ENCODE measurements at places on chromosomes 6 and 20. TPM values are rescaled to one million over a fixed set of nuclear protein-coding genes. Genes with fewer than 3 reads are reported as not detected.

DNA sequence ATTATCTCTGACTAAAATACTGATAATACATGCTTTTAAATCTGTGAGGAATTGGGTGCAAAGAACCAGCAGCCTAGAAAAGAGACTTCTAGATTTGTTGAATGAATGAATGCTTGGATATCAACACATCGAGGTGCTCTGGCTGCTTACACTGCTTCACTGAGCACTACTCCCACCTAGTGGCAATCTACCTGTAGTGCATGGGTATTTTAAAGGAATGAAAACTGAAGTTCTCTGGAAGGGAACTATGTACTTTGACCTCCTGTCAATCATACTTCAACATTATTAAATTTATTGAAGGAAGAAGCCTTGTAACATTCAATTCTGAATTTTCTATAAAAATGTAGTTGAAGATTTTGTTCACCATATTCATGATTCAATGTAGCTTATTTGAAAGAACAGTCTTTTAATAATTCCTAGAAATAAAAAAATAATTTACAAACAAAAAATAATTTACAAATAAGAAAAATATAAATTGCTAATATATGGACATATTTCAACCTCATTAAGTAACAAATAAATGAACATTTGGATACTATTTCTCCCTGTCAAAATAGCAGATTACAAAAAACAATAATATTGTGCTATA is 111.2 kb upstream of the MMS22L start:
- DNase-seq = peak; percentile 35

GRCh38 chr20:25848222-25848621 is 151.6 kb upstream of the ZNF337 start:
- DNase-seq = no peak

- no peak for DNase-seq
Measured at GRCh38 chr20:57434390-57434700, 43.1 kb downstream of the RBM38 start.

DNA sequence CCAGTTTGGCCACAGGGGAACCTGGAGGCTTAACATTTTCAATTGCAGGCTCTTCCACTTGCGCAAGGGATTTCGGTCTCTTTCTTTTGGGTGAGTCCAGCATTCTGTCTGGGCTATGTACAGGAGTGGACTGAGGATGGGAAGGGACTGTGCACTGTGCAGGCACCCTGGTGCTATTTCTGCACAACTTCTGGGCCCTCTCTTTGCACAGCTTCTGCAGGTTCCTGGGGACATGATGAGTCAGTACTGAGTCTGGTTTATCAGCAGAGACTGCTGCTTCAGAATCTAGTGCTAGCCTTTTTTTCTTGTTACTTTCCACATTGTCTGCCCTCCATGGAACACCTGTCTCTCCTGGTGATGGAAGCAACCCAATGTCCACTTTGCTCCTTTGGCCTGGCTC is 78.5 kb upstream of the ASF1A start:
- no peak for DNase-seq

DNA sequence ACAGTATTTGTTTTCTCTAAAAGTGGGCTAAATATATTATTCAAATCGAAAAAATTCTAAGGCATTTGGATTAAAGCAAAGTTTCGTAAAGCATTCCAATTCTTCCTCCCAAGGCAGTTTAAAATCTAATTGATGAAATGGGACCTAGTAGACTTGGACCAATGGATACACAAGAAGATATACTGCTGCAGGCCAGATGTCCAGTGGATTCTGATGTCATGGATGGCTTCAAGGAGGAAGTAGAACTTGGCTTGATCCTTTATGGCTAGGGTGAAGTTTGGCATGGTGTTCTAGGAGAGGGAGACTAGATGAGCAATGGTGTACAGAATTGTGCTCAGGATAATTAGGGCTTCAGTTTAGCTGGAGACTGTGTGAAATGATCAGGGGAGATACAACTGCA is 559.5 kb upstream of the MMS22L start:
- no peak for DNase-seq

- DNase-seq = no peak
Measured at GRCh38 chr6:137704802-137705159, 162.3 kb upstream of the TNFAIP3 start.

GRCh38 chr20:41318271-41318649 is 729 bp upstream of the ZHX3 start:
- DNase-seq = peak; percentile 56

- DNase-seq = no peak
Measured at GRCh38 chr6:142728910-142729481, 216.0 kb downstream of the HIVEP2 start.

DNA sequence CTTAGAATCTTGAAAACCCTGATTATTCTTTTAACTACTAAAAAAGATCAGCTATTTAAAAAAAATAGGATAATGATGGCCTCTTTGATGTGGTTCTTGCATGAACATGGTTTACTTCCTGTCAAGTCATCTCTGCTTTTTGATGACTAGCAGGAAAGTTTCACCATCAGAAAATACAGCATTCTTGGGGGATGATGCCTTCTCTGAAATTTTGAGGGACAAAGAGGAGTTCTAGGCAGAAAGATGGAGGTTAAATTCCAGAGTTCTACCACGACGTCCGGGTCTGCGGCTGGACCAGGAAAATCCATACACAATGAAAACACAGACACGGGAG is 130.4 kb downstream of the OLIG3 start:
- no peak for DNase-seq

- no peak for DNase-seq
Measured at GRCh38 chr6:73657201-73657600, 3.4 kb upstream of the SLC17A5 start.

DNA sequence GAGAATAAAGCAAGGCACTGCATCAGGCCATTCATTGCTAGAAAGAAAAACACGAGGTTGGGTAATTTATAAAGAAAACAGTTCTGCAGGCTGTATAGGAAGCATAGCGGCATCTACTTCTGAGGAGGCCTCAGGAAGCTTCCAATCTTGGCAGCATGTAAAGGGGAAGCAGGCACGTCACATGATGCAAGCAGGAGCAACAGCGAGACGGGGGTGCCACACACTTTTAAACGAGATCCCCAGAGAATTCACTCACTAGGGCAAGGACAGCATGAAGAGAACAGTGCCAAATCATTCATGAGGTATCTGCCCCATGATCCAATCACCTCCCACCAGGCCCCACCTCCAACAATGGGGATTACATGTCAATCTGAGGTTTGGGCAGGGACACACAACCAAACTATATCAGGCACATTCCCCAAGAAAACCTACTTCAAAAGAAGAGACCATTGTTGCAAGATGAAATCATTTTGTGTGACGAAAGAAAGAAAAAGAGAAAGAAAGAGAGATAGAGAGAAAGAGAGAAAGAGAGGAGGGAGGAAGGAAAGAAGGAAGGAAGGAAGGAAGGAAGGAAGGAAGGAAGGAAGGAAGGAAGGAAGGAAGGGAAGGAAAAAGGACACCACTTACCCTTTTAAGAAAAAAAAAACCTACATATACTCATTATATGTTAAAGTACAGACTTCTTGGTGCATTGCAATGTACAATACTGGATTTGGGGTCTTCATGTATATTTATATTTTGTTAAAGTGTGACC is 95.9 kb upstream of the PLEKHG1 start:
- DNase-seq = no peak

DNA sequence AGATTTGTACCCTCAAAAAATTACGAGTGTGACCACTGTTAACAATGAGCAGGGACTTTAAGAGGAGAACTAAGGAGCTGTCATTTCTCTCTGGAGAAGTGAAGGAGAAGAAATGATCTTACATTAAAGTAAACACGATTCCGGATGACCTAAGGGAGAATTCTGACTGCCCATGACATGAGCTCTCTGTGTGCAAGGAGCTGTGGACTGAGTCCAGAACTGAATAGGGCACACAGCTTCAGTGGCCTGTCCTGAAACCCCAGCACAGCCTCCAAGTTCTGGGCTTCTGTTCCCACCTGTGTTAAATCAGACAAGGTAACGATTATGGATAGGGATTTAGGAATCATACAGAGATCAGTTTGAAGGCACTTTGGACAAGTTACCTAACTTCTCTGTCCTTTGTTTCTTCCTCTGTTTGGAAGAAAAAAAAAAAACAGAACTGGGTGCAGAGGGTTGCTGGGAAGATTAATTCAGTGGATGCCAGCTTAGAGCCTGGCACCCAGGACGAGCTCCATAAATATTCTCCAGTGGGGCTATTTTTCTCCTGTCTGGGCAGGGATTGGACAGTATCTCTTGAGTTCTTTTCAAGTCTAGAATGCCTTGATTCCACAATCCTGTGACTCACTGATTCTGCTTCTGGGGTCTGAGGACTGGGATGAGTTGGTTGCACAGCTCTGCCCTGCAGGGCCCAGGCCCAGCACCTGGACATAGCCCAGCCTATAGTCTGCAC is 65.7 kb downstream of the MRPL14 start:
- DNase-seq = no peak

DNA sequence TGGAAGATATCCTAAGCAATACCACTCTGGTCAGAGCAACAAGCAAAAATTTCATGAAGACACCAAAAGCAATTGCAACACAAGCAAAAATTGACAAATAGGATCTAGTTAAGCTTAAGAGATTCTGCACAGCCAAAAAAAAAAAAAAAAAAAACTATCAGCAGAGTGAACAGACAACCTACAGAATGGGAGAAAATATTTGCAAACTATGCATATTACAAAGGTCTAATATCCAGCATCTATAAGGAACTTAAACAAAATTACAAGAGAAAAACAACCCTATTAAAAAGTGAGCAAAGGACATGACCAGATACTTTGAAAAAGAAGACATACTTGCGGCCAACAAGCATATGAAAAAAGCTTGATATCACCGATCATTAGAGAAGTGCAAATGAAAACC is 20.0 kb upstream of the AHI1 start:
- DNase-seq = no peak

- no peak for DNase-seq
Measured at GRCh38 chr20:20198011-20198410, 145.7 kb downstream of the CFAP61 start.

DNA sequence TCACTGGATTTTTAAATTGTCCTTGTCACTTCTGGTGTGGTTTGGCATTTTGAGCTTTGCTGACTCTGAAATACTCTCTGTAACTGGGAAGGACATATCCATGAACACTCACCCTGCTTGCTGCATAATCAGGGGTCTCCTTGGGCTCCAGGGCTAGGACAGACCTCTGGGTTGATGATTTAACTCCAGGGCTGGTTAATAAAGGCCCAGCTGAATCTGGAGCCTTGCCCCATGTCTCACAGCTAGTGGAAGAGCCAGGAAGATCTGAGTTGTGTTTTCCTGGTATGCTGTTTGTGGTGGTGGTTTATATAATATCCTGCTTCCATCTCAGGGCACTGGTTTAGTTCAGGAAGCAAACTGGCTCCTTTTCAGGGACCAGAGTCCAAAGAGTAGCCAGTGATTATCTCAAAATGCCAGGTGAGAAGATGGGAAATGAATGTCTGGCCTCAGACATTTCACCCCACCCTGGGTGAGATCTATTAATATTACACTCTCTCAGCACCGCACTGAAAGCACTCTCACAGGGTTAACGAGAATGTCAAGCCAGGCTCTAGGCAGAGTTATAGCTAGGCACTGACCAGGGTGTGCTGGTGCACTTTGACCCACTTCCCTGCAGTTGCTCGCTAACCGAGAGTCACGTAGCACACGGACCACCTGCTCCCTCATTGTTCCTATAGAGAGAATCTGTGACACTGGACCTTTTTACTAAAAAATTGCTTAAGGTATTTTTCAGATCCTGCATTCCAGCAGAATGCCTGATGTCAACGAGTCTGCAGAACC is 90.1 kb upstream of the SLC22A16 start:
- no peak for DNase-seq

- no peak for DNase-seq
Measured at GRCh38 chr20:34951252-34951651, 4.4 kb downstream of the GSS start.

DNA sequence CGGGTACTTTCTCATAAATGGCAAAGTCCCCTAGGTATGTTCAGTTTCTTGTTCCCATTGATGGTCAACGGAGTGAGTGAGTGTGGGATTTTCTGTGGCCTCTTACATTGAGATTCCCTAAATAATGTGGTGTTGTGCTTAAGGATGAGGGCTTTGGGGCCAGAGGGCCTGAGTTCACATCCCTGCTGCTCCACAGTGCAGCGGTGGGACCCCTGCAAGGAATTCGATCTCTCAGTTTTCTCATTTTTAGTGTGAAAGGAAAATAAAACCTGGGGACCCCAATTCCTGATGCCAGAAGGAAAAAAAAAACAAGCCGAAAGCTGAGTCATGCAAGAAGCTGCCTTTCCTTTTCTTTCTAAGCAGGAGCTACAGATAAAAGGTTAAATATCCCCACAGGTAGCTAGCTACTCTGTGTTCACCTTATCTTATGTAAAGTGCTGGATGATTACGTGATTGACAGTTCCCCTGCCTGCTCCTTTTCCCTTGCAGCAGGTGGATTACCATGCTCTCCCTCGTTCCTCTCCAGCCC is 120.2 kb upstream of the CLDN20 start:
- no peak for DNase-seq

GRCh38 chr6:169498916-169499513 is 202.8 kb downstream of the WDR27 start:
- no peak for DNase-seq

- no peak for DNase-seq
Measured at GRCh38 chr6:143528164-143528811, 16.8 kb upstream of the FUCA2 start.

DNA sequence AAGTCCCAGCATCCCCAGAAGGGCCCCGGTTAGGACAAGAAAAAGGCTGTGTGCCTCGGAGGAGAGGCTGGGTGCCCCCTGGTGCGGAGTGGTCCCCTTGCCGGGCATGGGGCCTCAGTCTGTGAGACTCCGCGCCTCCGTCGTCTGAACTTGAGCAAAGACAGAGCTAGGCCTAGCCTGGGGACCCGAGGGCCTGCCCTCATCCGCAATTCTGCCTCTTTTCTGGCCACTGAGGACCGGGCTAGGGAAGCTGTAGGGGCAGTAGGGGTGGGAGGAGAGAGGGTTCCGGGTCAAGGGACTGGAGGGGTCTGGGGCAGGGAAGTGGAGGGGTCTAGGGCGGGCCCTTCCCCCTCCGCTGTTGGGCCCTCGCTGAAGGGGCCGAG is 550 bp upstream of the HSPA12B start:
- no peak for DNase-seq

DNA sequence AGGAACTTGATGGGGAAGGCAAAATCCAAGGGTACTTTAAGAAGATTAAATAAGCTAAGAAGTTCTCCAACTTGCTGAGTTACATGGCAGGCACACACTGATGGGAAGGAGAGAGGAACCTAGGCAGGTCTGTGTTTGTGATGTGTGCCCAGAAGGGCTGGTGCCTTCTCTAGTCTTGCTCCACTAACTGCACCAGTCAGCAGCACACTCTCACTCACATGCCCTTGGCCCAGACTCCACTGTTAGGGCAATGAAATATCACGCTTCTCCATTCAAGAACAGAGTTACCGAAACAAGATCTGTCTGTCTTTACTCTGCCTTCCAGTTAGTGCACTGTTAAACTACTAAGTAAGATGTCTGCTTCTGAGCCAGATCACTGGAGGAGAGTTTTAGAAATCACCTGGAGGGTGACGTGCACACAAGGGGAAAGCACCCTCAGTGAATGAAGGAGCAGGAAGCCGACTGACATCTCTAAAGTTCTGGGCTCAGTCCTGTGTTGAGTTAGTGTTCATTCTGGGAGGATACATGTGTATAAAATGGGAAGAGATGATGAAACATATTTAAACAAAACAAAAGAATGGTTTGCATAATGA is 251.1 kb downstream of the FOXC1 start:
- no peak for DNase-seq

- DNase-seq = no peak
Measured at GRCh38 chr20:46272389-46273047, 35.8 kb downstream of the CDH22 start.

The VNN1 gene
- not detected for total RNA-seq

The MAN1A1 gene
- total RNA-seq = 1.2 TPM

The SYNDIG1 gene
- total RNA-seq = 0.44 TPM

The ENPP5 gene
- total RNA-seq = 0.09 TPM

The CDK19 gene
- 8.9 TPM for total RNA-seq

The DEFB132 gene
- total RNA-seq = not detected

The SLC22A1 gene
- total RNA-seq = not detected

The ANKEF1 gene
- total RNA-seq = 7.1 TPM
